Mesothelial cell of epicardium (in vitro differentiated cells): ENCODE measurements at places on chromosomes 12 and 14. TPM values are rescaled to one million over a fixed set of nuclear protein-coding genes. Genes with fewer than 3 reads are reported as not detected.

The RNF212B gene
- not detected in 3 replicates for total RNA-seq

DNA sequence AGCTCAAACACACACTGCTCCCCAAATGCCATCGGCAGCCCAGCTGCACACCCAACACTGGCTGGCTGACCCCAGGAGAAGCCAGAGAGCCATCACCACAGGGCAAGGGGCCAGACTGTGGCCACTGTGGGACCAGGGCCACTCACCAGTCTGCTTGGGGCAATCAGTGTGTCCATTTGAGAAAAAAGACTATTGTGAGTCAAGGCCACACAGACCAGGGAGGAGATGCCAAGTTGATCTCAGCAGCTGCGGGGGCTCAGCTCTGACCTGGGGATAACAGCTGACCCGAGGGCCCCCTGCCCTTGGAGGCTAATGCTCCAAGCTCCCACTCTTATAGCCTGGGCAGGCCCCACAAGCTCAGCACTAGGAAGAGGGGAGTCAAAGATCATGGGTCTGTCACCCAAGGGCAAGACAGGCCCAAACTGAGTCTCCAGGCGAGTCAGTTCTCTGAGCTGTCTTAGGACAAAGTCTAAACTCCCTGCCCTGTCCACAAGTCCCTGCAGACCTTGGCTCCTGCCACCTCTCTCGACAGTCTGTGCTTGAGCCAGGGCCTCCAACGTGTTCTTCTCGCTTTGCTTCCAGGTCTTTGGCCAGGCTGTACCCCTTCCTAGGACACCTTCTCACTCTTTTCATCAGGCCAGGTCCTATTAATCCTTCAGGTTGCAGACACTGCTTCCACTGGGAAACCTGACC, 30.1 kb upstream of the PNMA1 start:
- no peaks in the 10 kb centered on the region for H3K27me3 ChIP-seq
- H3K4me3 ChIP-seq, result no peak overlapping the region
- H3K36me3 ChIP-seq, result no peaks in the 10 kb centered on the region
- DNase-seq, result no peak

DNA sequence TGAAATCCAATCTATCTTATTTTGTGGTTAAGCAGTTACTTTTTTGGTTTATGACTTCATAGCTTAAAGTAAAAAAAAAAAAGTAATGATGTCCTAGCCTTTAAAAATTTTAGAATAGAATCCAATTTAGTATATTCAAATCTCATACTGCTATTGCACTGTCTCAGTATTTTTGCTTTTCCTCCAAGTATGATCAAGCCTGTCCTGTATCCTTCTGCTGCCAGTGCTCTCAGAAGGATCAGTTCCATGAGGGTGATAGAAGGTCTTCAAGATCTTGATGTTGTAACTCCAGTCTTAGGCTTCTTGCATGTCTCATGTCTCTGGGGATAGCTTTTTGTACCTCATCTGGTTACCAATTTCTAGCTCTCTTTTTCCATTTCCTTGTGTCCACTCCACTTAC, 324.2 kb upstream of the FAR2 start:
- no peaks in the 10 kb centered on the region for H3K27me3 ChIP-seq
- H3K4me3 ChIP-seq, result no peak overlapping the region
- no peaks in the 10 kb centered on the region for H3K36me3 ChIP-seq
- no peak for DNase-seq

DNA sequence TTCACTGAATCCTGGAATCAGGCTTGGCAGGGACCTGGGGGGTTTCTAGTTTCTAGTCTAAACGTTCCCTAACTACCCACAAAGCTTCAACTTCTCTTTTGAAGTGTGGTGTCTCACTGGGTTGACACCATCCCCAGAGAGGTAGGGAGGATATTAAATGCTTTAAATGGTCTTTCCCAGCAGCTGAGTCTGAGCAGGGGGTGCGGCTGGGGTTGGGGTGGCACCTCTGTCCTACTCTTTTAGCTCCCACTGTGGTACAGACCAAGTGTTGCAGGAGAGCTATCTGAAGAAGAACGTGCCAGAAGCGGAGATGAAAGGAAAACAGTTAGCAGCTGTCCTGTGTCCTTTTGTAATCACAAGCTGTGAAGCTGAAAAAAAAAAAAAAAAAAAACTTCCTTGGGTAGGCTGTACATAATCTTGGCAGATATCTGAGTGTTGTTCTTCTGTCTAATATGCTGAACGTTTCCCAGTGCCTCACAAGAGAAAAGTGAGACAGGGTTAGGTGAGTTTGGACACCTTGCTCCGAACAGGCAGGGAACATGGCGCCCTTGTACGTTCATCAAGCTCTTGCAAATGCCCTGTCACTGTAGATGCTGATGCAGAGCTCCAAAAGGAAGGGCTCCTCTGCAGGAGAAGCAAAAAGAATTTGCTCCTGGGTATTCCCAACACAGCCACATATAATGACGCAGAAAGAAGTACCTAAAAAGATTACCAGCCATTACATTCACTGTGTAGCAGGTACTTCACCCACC, 447.2 kb downstream of the APAF1 start:
- H3K4me3 ChIP-seq, result no peak overlapping the region
- no peaks in the 10 kb centered on the region for H3K36me3 ChIP-seq
- peaks cover 31% of the 10 kb centered on the region for H3K27me3 ChIP-seq
- H3K27ac ChIP-seq, result no peak overlapping the region
- H3K4me1 ChIP-seq, result peaks cover 4% of the 10 kb centered on the region

GRCh38 chr12:47812797-47813510, 6.7 kb downstream of the HDAC7 start:
- peak overlapping the region; percentile 51 for H3K4me3 ChIP-seq
- peak; percentile 84 for DNase-seq
- H3K36me3 ChIP-seq, result peaks cover 2% of the 10 kb centered on the region
- peak overlapping the region; percentile 97 for H3K27ac ChIP-seq
